Smooth muscle cell of bladder (primary cell): ENCODE measurements at places on chromosomes 11 and 22. TPM values are rescaled to one million over a fixed set of nuclear protein-coding genes. Genes with fewer than 3 reads are reported as not detected.

LRP4 gene
- 2.0 and 3.9 TPM in 2 replicates for total RNA-seq

OR2AG2 gene
- total RNA-seq = under 0.01 TPM in 2 replicates

OR2AG1 gene
- not detected in 2 replicates for total RNA-seq

LRRC4C gene
- total RNA-seq = 0.09 and 0.14 TPM in 2 replicates

KMT2A gene
- total RNA-seq = 12.8 and 14.1 TPM in 2 replicates

MCHR1 gene
- total RNA-seq = 1.00 and 2.4 TPM in 2 replicates

CDC42BPG gene
- under 0.01 TPM in 2 replicates for total RNA-seq

RASD2 gene
- total RNA-seq = under 0.01 and 0.46 TPM in 2 replicates

BCO2 gene
- total RNA-seq = 7.5 and 11.9 TPM in 2 replicates

OR6M1 gene
- total RNA-seq = not detected in 2 replicates

SLN gene
- not detected in 2 replicates for total RNA-seq

TRIM49 gene
- total RNA-seq = not detected in 2 replicates

CHADL gene
- 0.71 and 1.8 TPM in 2 replicates for total RNA-seq

PANX2 gene
- 0.85 and 1.0 TPM in 2 replicates for total RNA-seq

KCTD21 gene
- total RNA-seq = 4.1 and 6.9 TPM in 2 replicates

SAA4 gene
- total RNA-seq = not detected in 2 replicates

FAM89B gene
- total RNA-seq = 9.1 and 14.3 TPM in 2 replicates

CSRP3 gene
- total RNA-seq = not detected in 2 replicates

OR9G4 gene
- total RNA-seq = not detected in 2 replicates

OR52A1 gene
- not detected in 2 replicates for total RNA-seq

OR52N4 gene
- total RNA-seq = not detected in 2 replicates

NPAS4 gene
- not detected in 2 replicates for total RNA-seq

NCF4 gene
- total RNA-seq = not detected in 2 replicates

SULT4A1 gene
- total RNA-seq = 0.09 and 0.14 TPM in 2 replicates
